ENCODE measurements at places on chromosomes 5 and 9.

GRCh38 chr5:151028717-151029116 is 8.3 kb downstream of the GPX3 start:
- DNase-seq = no peak

- no peak for DNase-seq
Observed at GRCh38 chr5:173893192-173893561, 5.0 kb downstream of the CPEB4 start.

DNA sequence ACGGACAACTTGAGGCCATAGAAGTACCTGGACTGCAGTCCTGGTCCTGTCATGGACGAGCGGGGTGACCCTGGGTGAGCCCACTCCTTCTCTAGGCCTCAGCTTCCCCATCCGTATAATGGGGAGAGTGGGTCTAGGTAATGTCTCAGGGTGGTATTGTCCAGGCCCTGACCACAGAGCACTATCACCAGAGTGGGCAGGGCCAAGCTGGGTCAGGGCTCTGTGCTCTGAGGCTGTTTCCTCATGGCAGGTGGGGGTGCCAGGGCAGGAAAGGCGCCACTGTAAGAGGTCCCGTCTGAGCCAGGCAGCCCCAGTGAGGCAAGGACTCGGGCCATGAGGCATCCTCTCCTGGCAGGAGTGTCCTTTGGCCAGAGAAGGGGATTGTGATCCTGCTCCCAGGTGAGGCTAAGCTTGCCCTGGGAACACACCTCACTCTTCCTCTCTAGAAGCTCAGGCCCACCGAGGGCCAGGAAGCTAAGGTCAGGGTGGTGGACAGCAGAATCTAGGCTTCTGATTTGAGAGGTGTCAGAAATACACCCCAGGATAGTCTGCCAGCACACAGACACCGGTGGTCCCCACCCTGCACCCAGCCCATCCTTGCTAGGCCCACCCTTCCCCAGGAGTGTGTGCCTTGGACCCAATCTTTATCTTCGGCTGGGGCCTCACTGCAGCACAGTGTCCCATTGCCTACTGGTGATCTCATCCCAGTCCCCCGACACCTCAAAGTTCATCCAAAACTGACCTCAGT is 1.5 kb upstream of the MYOZ3 start:
- DNase-seq = no peak

- DNase-seq = no peak
Observed at GRCh38 chr9:76082057-76082456, 191.6 kb downstream of the PCSK5 start.

GRCh38 chr9:4382722-4383317 is 83.0 kb upstream of the GLIS3 start:
- DNase-seq = peak; percentile 26

DNA sequence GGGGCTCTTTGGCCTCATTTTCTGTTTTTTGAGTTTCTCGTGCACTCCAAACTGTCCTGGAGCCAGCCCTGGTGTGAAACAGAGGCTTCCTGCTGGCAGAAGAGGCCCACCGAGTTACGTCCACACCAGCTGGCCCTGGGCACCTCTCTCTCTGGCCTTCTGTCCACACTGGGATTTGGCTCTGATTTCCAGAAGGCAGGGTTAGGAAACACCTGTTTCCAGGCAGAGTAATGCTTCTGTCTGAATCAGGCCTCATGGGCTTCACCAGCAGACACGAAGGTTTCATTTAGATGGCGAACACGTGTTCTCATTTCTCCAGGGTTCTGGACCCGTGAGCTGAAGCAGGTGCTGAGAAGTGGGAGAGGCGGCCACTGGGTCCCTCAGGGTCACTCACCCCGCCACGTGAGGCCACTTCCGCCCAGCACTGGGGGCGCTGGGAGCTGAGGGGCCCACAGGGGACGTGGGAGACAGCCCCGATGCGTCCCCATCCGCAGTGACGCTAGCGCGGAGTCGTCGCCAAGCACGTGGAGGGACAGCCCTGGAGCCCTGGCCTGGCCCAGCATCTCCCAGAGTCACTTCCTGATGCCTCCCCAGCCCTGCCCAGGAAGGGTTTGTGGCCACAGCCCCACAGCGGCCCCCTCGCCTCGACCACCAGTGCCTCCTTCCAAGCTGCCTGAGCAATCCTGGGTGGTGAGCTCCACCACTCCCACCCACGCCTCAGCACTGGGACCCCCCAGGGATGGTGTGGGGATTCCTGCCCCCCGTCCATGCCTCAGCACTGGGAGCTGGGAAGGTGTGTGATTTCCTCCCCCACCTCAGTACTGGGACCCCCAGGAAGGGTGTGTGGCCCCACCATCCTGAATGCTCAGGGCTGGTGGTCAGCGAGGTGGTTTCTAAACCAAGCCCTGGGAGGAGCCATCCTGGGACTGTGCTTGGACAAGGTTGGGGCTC is 4.9 kb upstream of the LRRC14B start:
- DNase-seq = no peak

- no peak for DNase-seq
Observed at GRCh38 chr9:128276574-128277270, 646 bp downstream of the SWI5 start.

DNA sequence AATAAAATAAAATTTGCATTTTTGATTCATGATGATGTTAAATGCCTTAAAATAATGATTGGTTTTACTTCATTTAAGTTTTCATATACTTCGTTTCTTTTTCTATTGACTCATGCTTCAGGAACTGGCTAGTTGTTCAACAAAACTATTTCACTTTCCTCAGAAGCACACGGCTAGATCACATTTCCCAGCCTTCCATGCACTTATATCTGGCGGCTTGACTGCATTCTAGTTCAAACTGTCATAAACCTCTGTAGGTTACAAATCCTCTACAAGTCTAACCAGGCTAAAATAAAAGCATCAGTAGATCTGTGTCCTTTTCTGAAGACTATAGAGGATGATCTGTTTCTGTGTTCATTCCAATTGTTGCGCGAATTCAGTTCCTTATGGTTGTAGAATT is 46.3 kb upstream of the CNTLN start:
- DNase-seq = no peak

DNA sequence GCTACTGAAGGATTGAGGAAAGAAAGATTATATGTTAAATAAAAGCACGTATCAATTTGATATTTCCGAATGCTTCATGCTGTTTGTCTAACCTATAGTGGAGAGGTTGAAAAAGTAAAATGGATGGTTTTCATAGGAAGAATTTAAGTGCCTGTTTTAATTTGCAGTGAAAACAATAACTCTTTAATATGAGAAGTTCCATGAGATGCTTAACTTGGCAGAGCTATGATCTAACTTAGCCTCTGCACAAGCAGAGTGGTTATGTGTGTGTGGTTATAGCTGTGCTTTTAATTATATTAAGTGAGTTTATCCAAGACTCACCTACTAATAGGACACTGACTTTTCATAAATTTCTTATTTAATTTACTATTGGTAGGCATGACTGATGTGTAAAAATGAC is 57.4 kb downstream of the AOPEP start:
- DNase-seq = no peak

DNA sequence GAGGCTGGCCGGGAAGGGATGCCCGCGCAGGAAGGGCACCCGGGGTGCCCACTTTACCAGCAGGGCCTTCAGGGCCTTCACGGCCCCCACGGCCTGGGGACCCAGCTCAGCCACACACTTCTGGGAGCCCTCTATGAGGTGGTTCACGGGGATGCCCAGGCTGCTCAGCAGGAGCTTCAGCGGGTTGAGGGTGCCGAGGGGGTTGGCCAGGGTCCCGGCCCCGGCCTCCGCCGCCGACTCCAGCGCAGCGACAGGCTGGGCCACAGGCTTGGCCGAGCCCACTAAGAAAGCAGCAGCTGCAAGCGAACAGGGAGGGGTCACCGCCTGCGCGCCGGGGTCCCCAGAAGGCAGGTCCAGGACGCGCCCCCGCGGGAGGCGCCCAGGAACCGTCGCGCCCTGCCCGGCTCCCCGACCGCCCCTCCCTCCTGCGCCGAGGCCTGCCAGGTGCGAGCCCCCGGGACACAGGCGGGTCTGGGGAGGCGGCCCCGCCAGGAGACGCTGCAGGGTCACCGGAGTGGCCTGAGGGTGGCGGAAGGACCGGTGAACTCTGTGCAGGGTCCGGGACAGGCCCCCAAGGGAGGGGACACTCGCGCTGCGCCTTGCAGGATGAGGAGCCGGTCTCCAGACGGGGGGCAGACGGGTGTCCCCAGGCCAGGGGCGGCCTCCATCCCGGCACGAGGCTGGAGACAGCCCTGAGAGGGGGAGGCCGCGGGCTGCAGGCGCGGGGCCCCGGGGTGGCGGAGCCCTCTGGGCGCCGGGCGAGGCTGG is 572 bp downstream of the SCGB3A1 start:
- DNase-seq = no peak

GRCh38 chr5:136073714-136074529 is 45.1 kb downstream of the TGFBI start:
- DNase-seq = no peak

Measured in NCI-H1930 (cell line).